ENCODE measurements at places on chromosomes 12 and 14. TPM values are rescaled to one million over a fixed set of nuclear protein-coding genes. Genes with fewer than 3 reads are reported as not detected.
A peak's percentile ranks its signal among the peaks of the same experiment; 100 is the strongest.

The SPIC gene
- not detected for total RNA-seq

GRCh38 chr12:69910694-69911093 lies 85.7 kb downstream of the MYRFL start:
- DNase-seq: no peak

DNA sequence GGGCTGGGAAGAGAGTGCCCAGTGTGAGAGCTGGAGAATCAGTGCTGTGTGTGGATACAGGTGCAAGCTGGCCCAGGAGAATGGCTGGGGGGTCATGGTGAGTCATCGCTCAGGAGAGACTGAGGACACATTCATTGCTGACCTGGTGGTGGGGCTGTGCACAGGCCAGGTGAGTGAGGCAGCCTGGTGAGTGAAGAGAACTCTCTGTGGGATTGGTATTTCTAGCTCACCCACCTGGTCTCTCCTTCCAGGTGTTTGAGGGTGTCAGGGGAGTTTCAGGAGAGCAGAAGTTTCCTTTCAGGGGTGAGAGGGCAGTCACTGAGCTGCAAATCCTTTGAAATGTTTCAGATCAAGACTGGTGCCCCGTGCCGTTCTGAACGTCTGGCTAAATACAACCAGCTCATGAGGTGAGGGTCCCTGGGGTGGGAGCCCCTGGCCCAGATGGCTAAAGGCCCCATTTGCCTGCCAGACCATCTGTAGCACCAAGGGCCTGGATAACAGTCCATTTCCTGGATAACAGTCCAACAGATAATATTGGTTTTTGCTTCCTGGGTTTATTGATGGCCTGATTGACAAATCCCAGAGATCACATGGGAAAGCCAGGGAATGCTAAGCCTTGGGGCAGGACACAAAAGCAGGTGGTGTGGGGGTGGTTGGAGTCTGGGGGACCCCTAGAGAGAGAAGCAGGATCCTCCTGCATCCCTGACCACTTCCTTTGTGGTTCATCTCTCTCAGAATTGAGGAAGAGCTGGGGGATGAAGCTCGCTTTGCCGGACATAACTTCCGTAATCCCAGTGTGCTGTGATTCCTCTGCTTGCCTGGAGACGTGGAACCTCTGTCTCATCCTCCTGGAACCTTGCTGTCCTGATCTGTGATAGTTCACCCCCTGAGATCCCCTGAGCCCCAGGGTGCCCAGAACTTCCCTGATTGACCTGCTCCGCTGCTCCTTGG lies 5.5 kb upstream of the ATN1 start:
- DNase-seq: peak; percentile 2

DNA sequence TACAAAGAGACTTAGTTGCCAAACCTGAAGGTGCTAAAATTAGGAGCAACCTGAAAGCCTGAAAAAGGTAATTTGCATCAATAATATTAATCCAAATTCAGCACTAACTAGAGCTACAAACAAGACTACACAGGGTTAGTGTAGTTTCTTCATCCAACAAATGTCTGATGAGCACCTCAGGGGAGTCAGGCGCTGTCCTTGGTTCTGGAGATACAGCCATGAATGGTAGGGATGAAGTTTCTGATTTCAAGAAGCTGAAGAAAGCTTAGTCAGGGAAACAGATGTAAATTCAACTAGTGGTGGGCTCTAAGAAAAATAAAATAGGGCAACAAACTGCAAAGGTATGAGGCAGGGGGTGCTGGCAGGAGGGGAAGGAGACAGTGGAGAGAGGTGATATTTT lies 266.3 kb downstream of the GLT1D1 start:
- DNase-seq: peak; percentile 43

DNA sequence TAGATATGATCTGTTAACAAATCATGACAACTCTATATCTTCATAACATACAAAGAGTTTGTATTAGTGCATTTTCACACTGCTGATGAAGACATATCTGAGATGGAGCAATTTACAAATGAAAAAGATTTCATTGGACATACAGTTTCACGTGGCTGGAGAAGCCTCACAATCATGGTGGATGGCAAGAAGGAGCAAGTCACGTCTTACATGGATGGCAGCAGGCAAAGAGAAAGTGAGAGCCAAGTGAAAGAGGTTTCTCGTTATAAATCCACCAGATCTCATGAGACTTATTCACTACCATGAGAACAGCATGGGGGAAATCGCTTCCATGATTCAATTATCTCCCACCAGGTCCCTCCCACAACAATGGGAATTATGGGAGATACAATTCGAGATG lies 157.6 kb downstream of the DUSP6 start:
- no peak for DNase-seq

The HOXC12 gene
- not detected for total RNA-seq

The RERGL gene
- total RNA-seq: not detected

DNA sequence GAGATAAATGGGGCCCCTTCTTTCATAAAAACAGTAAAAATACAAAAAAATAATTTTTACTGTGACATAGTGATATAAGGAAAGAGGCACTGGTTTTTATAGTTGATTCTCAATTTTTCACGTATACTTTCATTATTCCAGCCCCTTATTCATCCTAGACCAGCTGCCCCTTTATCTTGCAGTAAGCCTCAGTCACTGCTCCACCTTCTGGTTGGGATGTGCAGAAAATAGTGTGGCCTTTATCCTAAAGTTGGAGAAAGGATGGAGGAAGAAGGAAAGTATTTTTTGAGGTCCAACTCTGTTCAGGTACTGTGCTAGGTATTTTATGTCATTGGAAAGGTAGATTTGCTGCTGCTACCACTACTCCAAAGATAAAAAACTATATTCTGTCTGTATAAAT lies 172.7 kb downstream of the ANO6 start:
- peak; percentile 50 for DNase-seq

- peak; percentile 96 for DNase-seq
Measured at GRCh38 chr14:104799244-104800014, 1.5 kb upstream of the ZBTB42 start.

The SLC17A8 gene
- total RNA-seq: not detected

DNA sequence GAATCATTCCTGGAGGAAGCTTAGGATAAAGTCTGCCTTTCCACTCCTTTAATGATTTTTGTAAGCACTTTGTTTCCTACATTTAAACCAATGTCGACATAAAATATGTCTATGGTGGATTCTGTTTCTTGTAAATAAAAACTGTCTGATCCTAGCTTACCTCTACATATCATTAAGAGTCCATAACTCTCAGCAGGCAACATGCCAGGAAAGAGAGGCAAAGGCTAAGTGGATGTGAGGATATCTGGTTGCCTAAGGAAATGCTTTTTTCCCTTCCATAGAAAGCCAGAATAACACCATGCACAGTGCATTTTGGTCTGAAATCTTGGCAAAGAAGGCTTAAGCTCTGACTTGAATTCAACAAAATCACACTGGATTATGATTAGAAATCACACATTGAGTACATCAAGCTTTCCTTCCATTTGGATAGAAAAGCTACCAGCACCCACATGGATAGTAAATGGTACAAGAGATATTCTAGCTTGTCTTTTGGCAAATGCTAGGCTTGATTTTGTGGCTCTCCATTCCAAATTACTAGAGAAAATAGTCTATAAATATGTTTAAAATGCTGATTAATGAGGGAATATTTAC lies 57.0 kb upstream of the CNTN1 start:
- DNase-seq: no peak

DNA sequence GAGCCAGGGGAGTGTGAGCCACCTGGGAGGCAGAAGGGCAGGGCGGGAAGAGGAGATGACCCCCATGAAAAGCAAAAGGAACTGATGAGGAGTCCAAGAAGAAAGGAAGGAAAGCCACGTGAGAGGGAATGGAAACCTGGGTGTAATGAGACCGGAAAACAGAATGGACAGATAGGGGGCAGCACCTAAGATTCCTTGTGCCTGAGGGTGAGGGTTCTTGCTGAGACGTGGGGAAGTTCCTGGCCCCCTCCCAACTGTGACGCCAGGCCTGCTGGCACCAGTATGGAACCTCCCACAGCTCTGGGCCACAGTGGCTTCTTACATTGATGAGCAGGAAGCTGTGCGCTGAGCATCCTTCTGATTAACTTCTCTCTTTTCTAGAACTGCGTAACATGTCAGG lies 30.8 kb downstream of the TTC7B start:
- peak; percentile 74 for DNase-seq

- DNase-seq: no peak
Measured at GRCh38 chr14:32015166-32015565, 61.9 kb upstream of the ARHGAP5 start.

DNA sequence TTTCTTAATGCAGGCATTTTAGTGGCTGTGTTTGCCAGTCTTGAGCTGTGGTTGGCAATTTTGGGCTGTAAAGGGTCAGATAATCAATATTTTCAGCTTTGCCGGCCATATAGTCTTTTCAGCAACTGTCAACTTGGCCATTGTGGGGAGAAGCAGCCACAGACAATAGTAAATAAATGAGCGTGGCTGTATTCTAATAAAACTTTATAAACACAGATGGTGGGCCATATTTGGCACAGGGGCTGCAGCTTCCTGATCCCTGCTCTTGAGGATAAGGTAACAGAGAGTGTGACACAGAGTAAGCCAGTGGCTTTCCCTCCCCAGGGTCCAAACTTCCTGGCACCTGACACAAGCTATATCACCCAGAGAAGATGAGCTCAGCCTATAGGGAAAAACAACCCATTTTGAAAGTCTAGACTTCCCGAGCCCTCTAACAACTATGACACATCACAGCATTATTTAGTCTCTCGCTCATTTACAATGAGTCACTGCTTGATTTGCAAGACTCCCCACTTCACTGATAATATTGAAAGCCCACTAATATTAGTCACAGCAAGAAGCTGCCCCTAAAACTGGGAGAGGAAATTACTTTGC lies 163.1 kb upstream of the TMPO start:
- no peak for DNase-seq

GRCh38 chr14:102344485-102344884 lies 18.2 kb downstream of the CINP start:
- no peak for DNase-seq

GRCh38 chr14:63996625-63997220 lies 143.9 kb downstream of the SYNE2 start:
- no peak for DNase-seq

The ATL1 gene
- total RNA-seq: 1.9 TPM

The OAS1 gene
- total RNA-seq: 0.96 TPM

DNA sequence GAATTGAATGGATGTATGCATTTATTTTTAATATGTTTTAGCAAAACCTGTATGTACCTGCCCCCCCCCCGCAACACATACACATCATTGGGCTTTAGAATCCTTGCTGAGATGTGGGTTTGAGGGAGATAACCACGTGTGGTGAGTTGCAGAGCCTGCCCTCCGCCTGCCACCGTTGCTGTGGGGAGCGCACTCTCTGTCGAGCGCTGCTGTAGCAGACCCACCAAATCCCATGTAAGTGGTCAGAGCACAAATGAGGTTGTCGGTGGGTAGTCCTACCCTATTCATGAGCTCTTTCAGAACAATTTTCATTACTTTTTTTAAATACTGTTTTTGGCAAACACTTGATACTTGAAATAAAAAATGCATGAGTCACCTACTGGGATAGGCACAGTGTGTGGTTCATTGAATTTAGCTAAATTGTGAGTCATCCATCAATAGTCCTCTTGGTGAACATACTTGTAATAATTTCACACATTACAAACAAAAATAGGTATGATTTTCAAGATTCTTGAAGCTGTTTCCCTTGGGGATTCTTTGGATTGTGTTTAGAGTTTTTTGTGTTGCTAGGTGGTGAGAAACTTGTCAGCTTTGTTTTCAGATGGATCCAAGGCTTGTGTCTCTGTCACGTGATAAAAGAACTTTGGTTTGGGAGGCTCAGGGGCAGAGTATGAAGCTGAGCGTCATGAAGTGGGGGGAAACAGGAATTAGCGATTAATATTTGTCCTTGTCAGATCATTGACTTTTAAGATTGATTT lies 107.6 kb downstream of the PTCSC3 start:
- no peak for DNase-seq

GRCh38 chr14:38090506-38090905 lies 117.2 kb upstream of the SSTR1 start:
- no peak for DNase-seq

DNA sequence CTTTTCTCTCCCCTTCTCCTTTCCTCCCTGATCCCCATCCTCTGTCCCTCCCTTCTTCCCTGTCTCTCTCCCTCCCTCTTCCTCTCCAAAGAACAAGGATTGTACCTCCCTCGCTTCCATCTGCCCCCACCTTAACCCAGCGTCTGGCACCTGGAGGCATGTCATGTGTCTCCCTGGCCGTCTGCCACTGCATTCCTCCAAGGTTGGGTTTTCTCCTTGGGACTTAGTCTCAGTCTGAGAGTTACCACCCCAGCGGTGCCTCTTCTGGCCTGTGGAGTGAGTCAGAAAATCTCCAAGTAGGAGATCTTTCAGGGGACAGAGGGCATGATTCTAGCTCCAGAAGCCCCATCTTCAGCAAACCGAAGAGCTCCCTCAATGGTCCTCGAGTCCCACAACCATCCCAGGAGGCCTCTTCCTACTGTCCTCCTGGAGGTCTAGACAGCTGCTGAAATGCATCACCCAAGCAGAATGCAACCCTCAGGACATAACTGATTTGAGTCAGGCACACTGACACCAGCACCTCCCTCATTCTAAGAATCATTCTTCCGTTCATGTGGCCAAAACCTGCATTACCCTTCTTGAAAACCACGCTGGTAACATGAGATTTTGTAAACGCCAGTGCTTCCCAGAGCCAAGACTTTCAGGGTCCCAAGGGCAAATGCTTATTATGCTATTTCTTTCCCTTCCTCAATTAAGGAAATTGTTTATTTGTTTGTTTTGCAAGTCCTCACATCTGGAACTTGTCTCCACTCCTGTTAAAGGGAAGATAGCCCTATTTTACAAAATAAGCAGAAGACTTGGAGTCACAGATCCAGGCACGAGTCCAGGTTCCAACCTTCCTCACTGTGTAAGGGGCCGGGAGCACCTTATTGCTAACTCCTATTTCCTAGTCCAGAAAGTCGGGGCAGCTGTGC lies 463.2 kb downstream of the BCL11B start:
- no peak for DNase-seq

The PRH1 gene
- 7.0 TPM for total RNA-seq

GRCh38 chr12:131785763-131786330 lies 42.3 kb upstream of the MMP17 start:
- DNase-seq: no peak

GRCh38 chr14:96088911-96089310 lies 49.7 kb downstream of the C14orf132 start:
- no peak for DNase-seq

GRCh38 chr12:114275932-114276785 lies 129.8 kb downstream of the TBX5 start:
- DNase-seq: no peak

The CPSF6 gene
- total RNA-seq: 38.0 TPM

GRCh38 chr12:6923851-6924250 lies 3.9 kb upstream of the ATN1 start:
- DNase-seq: no peak

The AQP6 gene
- not detected for total RNA-seq

DNA sequence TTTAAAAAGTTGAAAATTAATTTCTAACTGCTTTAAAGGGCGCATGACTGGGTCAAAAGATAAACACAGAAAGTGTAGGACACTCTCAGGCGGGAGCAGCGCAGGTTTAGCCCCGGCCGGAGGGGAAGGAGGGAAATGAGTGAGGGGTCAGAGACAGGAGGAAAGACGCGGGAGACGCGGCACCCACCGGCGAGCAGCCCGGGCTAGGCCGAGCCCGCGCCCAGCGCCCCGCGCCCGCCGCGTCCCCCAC lies 591 bp downstream of the GXYLT1 start:
- no peak for DNase-seq

Data from H7 (cell line).